ENCODE measurements at places on chromosomes 7 and 10.

- peak; percentile 75 for DNase-seq
Measured at GRCh38 chr7:30163231-30163894, 28.6 kb downstream of the MTURN start.

DNA sequence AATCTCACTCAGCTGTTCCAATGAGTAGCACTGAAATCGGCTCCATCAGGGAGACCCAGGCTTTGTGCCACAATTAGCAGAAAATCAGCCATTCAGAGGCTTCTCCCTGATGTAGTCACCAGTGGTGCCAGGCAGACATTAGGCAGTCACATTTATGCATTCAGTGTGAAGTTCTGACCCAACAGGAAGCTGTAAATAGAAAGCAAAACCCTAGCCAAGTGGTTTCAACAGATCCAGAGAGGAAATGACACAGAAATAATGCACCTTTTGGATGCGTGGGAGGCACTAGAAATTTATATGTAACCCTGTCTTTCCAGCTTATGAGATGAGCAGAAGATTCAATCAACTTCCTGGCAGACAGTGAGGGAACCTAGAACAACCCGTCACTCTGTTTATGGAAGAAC lies 186.4 kb downstream of the PDE1C start:
- peak; percentile 85 for DNase-seq

- DNase-seq: peak; percentile 46
Measured at GRCh38 chr10:35379226-35380137, 43.2 kb downstream of the CCNY start.

- no peak for DNase-seq
Measured at GRCh38 chr10:131083915-131084790, 227.4 kb downstream of the TCERG1L start.

DNA sequence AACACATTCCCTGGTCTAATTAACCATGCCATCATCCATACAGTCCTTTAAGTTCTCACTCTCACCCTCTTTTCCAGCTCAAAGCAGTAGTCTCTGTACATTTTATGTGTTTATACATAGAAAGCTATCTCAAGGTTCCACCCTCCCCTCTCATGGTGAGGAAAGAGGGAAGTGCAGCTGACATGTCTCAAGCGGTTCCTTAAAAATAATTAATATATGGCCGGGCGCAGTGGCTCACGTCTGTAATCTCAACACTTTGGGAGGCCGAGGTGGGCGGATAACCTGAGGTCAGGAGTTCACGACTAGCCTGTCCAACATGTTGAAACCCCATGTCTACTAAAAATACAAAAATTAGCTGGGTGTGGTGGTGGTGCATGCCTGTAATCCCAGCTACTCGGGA lies 36.7 kb downstream of the ZC3HAV1 start:
- DNase-seq: no peak

- no peak for DNase-seq
Measured at GRCh38 chr7:46776790-46777189, 805.1 kb downstream of the TNS3 start.

GRCh38 chr7:66930341-66930740 lies 9.3 kb downstream of the TMEM248 start:
- no peak for DNase-seq

All from suppressor macrophage treated with lipopolysaccharide for 1 hour (primary cell).